GM23248 (cell line): ENCODE measurements at places on chromosomes 7 and 10.
A peak's percentile ranks its signal among the peaks of the same experiment; 100 is the strongest.

DNA sequence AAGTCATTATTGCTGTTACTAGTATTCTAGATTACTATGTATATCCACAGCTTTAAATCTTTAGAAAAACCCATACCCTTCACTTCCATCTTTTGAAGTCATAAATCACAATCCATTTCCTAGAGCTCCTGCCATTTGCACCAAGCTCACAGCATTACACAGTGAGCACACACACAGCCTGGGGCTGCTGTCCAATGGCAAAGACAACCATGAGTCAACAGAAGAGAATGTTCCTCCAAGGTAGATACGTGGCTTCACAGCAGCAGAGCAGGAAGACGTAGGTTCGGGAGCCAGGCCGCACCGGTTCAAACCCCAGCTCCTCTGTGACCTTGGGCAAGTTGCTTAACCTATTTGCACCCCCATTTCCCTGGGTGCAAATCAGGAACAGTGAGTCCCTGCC is 234.6 kb downstream of the DIP2C start:
- DNase-seq = peak; percentile 92

DNA sequence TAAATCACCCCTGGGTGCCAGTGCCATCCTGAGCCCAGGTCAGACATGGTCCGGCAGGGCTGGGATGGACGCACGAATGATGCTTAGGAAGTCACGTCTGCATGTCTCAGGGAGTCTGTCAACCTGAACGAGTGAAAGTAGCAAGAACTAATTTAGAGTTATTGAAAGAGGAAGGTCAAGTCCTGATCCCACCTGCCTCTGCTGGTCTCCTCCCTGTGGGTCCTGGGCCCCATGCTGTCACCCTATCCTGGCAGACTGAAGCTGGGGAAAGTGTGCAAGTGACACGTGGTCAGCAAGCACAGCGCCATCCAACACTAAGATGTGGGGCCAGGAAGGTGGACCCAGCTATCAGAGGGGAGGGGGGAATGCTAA is 26.1 kb upstream of the GRID1 start:
- DNase-seq = no peak

- DNase-seq = peak; percentile 50
These were observed 19.1 kb upstream of the TPK1 start for GRCh38 chr7:144854839-144855424.

- peak; percentile 98 for DNase-seq
These were observed 50.0 kb downstream of the SLC37A3 start for GRCh38 chr7:140348161-140348849.

DNA sequence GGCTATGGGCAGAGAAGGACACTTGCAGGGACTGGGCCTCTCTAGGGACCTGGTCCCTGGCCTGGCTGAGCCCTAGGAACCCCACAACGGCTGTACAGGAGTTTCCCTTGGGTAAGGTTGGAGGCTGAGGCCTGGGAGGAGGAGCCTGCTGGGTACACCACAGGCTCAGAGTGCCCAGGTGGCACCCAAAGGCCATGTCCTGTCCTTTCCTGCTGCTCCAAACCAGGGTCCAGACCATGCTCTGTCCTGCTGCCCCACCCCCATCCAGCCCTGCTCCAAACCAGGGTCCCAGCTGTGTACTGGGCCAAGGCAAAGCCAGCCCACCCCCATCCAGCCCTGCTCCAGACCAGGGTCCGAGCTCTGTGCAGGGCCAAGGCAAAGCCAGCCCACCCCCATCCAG is 35.3 kb upstream of the ZNF488 start:
- no peak for DNase-seq

DNA sequence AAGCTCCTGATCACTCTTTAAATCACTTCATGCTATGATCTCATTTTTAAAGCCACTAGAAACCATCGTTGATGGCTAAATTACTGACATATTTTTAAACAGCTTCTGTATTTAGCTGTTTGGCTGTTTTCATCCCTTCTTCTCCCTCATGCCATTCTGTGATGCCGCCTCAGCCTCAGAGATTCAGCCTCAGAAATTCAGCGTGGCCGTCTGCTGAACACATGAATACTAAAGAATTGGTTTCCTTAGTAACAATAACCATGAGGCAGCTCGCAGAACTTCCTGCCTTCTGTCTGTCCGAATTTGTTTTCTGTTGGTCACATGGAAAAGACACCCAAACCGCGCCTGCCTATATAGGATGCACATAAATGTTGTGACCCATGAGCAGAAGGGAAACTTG is 31.0 kb upstream of the FZD1 start:
- DNase-seq = no peak

- peak; percentile 18 for DNase-seq
These were observed 36.1 kb downstream of the ST8SIA6 start for GRCh38 chr10:17418249-17418648.

DNA sequence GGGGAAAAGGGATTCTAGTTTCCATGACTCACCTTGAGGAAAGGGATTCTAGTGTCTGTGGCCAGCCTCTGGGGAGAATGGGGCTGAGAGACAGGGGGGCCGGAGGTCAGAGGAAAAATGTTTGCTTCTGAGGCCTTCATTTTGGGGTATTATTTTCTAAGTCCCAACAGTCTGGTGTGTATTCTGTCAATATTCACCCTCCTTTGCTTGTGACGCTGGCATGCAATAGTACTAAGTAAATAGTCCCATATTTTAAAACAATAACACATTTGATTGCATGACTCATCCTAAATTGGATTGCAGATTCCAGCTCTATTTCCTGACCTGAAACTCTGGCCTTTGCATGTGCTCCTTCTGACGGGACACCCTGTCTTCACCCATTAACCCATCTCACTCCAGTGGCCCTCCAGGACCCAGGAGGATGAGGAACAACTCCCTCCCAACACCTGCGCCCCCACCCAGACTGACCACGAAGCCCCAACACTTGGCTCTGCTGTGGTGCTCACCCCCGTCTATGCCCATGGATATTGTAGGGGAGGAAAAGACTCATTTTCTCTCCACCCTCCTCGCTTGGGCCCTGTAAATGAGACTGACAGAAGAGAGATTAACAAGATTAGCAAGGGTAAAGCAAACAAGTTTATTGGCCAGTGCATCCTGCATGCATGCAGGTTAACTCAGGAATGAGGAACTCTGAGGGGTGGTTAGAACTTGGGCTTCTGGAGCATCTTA is 495.6 kb upstream of the KLF6 start:
- peak; percentile 68 for DNase-seq

DNA sequence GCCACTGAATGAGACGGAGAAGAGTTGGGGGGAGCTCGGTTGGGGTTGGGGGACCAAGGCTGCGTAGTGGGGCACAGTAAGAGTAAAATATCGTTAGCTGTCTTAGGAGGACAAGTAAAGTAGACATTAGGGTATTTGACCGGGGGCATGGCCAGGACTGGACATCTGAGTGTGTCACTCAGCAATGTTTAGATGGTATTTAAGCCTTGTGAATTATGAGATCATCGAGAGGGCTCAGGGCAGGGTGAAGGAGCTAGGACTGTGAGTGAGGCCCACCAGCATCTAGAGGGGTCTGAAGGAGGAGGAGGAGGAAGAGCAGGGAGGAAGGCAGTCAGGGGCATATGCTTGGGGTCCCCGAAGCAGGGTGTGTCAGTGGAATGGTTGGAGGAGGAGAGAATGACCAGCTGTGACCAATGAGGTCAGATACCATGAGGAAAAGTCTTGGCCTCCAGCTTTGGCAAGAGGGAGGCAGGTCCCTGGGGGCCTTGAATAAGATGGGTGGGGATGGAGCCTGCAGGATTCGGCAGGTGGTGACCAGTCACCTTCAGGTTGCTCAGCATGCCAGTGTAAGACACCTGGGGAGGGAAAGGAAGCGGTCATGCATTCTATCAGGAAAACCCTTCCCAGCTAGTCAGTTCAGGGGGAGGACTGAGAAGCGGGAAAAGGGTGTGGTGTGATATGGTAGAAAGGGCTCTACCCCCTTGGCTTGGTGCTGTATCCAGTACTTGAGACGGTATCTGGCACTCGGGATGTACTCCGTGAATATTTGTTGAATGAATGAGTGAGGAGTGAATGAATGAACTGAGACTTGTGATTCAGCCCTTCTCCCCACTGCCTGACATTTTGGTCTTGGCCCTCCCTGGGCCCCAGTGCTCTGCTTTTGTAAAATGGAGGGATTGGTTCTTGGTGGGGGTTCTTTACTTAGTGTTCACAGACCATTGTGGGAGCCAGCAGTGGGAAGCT is 34.8 kb upstream of the SH2D4B start:
- no peak for DNase-seq

- no peak for DNase-seq
These were observed 77.7 kb upstream of the GPR37 start for GRCh38 chr7:124843336-124843735.
